ENCODE measurements at places on chromosomes 12 and 14. TPM values are rescaled to one million over a fixed set of nuclear protein-coding genes. Genes with fewer than 3 reads are reported as not detected.

Gene TMTC1
- total RNA-seq = not detected

Gene KLRC1
- total RNA-seq = not detected

Gene TRPV4
- total RNA-seq = not detected

Gene TAS2R46
- 2.3 TPM for total RNA-seq

Gene TCL1B
- not detected for total RNA-seq

Gene NRL
- total RNA-seq = 2.3 TPM

DNA sequence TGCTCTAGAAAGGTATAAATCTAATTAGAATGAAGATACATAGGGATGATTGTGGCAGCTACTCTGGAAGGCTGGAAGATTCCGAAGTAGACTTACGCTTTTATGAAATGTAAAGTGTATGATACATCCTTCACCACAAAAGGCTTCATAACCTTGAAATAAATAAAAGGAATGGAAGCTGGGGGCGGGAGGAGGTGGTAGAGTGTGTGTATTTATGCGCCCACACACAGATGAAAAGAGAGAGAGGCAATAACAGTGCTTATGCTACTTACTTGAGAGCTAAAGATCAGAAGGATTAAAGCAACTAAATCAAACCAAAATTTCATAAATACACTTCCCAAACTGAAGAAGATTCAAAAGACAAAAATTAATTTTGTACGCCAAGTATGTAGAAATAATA is 30.4 kb downstream of the CBX5 start:
- H3K36me3 ChIP-seq = no peaks in the 10 kb centered on the region
- no peak for DNase-seq
- no peaks in the 10 kb centered on the region for H3K4me1 ChIP-seq
- H3K27me3 ChIP-seq = no peaks in the 10 kb centered on the region
- H3K27ac ChIP-seq = no peak overlapping the region

- peak overlapping the region; percentile 64 for H3K27ac ChIP-seq
- DNase-seq = peak; percentile 1
- no peaks in the 10 kb centered on the region for H3K36me3 ChIP-seq
- H3K4me1 ChIP-seq = no peaks in the 10 kb centered on the region
- H3K27me3 ChIP-seq = no peaks in the 10 kb centered on the region
- peak overlapping the region; percentile 60 for H3K4me3 ChIP-seq
Observed at GRCh38 chr14:44963775-44964380, 1.9 kb downstream of the TOGARAM1 start.

- H3K27ac ChIP-seq = no peak overlapping the region
- DNase-seq = no peak
- H3K36me3 ChIP-seq = no peaks in the 10 kb centered on the region
- H3K27me3 ChIP-seq = no peaks in the 10 kb centered on the region
- H3K4me1 ChIP-seq = no peaks in the 10 kb centered on the region
- no peak overlapping the region for H3K4me3 ChIP-seq
Observed at GRCh38 chr12:86931714-86932113, 675.5 kb upstream of the MGAT4C start.

GRCh38 chr12:79086541-79087296 is 222.1 kb downstream of the SYT1 start:
- H3K36me3 ChIP-seq = no peaks in the 10 kb centered on the region
- no peak overlapping the region for H3K4me3 ChIP-seq
- H3K4me1 ChIP-seq = no peaks in the 10 kb centered on the region
- no peak overlapping the region for H3K27ac ChIP-seq
- no peaks in the 10 kb centered on the region for H3K27me3 ChIP-seq

DNA sequence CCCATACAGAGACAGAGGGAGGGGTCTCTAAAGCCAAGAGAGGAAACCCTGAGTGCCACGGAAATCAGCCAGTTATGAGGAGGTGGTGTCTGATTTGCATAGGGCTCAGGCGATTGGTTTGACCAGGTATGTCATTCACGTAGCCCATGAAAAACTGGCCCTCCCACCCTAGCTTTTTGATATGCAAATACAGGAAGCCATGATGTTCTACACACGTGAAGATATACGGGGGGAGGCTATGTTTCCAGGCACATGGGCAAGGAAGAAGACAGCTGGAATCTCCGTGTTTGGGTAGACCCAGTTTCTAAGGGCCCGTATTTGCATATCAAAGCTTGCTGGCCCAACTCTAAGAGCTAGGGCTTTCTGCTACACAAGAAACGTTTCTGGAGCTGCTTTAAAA is 717.8 kb upstream of the SEL1L start:
- H3K4me3 ChIP-seq = no peak overlapping the region
- no peaks in the 10 kb centered on the region for H3K27me3 ChIP-seq
- DNase-seq = no peak
- no peak overlapping the region for H3K27ac ChIP-seq
- no peaks in the 10 kb centered on the region for H3K36me3 ChIP-seq
- no peaks in the 10 kb centered on the region for H3K4me1 ChIP-seq

- H3K36me3 ChIP-seq = no peaks in the 10 kb centered on the region
- 0 out of 2 replicates have a peak, but pooled peaks cover 6% of the 10 kb centered on the region for H3K4me1 ChIP-seq
- no peak for DNase-seq
- H3K4me3 ChIP-seq = no peak overlapping the region
- no peaks in the 10 kb centered on the region for H3K27me3 ChIP-seq
Observed at GRCh38 chr12:89862511-89863445, 154.1 kb upstream of the ATP2B1 start.

DNA sequence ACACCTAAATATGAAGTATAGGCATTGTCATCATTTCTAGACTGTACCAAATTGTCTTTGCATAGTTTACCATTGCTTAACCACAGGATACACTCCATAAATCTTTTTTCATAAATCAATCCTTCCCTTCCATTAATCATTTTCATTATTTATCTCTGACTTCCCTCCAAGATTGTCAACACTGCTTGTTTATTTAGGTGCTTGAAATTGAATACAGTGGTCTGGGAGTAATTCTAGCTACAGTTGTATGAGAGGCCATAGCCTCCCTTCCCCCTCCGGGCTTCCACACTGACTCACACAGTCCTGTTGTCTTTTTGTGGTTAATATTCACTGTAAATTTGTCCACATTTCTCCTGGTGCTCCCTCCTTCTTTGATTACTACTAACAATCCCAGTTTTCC is 114.2 kb upstream of the ARID2 start:
- no peak overlapping the region for H3K4me3 ChIP-seq
- no peaks in the 10 kb centered on the region for H3K27me3 ChIP-seq
- H3K27ac ChIP-seq = no peak overlapping the region
- DNase-seq = no peak
- H3K36me3 ChIP-seq = no peaks in the 10 kb centered on the region

GRCh38 chr12:52805000-52805399 is 8.9 kb downstream of the KRT4 start:
- no peak overlapping the region for H3K27ac ChIP-seq
- no peaks in the 10 kb centered on the region for H3K27me3 ChIP-seq
- peaks cover 6% of the 10 kb centered on the region for H3K4me1 ChIP-seq
- H3K4me3 ChIP-seq = no peak overlapping the region
- H3K36me3 ChIP-seq = no peaks in the 10 kb centered on the region
- no peak for DNase-seq

GRCh38 chr14:90540437-90540836 is 143.6 kb downstream of the CALM1 start:
- no peak overlapping the region for H3K27ac ChIP-seq
- no peak overlapping the region for H3K4me3 ChIP-seq
- H3K4me1 ChIP-seq = no peaks in the 10 kb centered on the region

GRCh38 chr14:69153152-69153872 is 393 bp upstream of the DCAF5 start:
- peak overlapping the region; percentile 87 for H3K27ac ChIP-seq
- peak; percentile 59 for DNase-seq
- no peaks in the 10 kb centered on the region for H3K27me3 ChIP-seq
- H3K4me3 ChIP-seq = peak overlapping the region; percentile 87
- 0 out of 2 replicates have a peak, but pooled peaks cover 14% of the 10 kb centered on the region for H3K4me1 ChIP-seq

- no peaks in the 10 kb centered on the region for H3K4me1 ChIP-seq
- H3K27ac ChIP-seq = no peak overlapping the region
- H3K36me3 ChIP-seq = no peaks in the 10 kb centered on the region
- H3K4me3 ChIP-seq = no peak overlapping the region
- no peak for DNase-seq
Observed at GRCh38 chr12:99427104-99427503, 220.4 kb upstream of the GARIN6 start.

DNA sequence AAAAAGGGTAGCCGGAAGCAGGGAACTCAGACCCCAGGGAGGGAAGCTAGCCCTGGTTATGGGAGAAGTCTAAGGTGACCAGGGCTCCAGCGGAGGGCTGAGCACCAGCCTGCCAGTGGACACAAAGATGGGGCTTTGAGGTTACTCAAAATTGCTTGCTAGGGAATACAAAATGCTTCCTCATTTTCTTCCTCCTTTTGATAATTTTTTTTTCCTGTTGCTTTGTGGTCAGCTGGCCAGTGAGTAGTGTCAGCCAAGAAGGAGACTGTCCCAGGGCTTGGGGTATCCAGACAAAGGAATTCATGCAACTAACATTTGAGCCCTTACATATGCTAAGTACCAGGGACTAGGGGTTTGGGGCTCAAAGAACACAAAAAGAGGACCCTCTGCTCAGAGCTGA is 206.2 kb downstream of the PPM1H start:
- H3K27ac ChIP-seq = peak overlapping the region; percentile 87
- H3K4me3 ChIP-seq = no peak overlapping the region
- no peaks in the 10 kb centered on the region for H3K36me3 ChIP-seq
- H3K4me1 ChIP-seq = peaks cover 83% of the 10 kb centered on the region
- DNase-seq = no peak

GRCh38 chr12:100141666-100141997 is 1.0 kb downstream of the BLTP3B start:
- H3K36me3 ChIP-seq = no peaks in the 10 kb centered on the region
- H3K27ac ChIP-seq = peak overlapping the region; percentile 86
- no peak for DNase-seq
- peak overlapping the region; percentile 99 for H3K4me3 ChIP-seq
- H3K27me3 ChIP-seq = no peaks in the 10 kb centered on the region

DNA sequence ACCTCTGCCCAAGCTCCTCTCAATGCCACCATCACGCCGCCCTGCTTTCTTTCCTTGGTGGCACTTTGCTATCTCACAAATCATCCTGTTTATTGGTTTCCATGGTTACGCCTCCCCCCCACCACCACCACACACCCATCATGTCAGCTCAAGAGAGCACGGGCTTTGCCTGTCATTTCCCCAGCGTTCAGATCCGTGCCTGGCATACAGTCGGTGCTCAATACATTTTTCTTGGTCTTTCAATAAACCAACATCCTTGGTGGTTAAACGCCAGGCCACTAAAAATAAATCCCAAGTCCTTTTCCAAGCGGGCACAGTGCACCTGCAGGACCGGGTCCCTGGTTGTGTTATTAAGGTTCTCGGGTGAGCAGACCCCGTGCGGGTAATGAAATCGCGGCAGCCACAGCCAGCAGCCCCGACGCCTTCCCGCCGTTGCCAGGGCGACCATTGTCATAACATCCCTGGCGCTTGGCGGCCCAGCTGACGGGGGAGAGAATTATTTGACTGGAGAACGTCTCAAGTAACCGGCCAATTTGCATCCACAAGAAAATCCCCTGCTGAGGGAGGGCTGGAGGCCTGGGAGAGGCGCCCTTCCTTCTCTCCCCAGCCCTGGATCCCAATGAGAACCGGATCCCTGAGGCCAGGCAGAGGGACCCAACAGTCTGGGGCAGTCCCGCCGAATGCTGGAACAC is 92.9 kb downstream of the KSR2 start:
- H3K36me3 ChIP-seq = no peaks in the 10 kb centered on the region
- H3K4me3 ChIP-seq = no peak overlapping the region
- H3K27me3 ChIP-seq = no peaks in the 10 kb centered on the region

DNA sequence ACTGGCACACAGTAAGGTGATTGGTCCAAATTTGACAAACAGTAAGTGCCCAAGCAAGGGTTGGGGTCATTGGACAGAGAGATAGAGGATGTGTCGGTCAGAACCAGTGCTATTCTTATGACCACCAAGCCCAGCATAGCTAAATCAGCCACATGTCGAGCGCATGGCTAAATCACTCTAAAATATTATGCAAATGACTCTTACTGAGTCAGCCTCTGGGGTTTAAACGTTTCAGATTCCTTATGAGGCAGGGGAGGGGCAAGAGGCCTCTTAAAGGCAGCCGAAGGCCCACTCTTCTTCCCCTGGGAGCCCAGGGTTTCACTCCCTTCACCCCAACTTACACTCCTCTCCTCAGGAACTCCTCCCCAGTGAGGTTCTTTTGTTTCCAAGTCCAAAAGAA is 603 bp upstream of the ENDOU start:
- H3K27ac ChIP-seq = no peak overlapping the region
- H3K4me3 ChIP-seq = no peak overlapping the region
- peaks cover 17% of the 10 kb centered on the region for H3K4me1 ChIP-seq

DNA sequence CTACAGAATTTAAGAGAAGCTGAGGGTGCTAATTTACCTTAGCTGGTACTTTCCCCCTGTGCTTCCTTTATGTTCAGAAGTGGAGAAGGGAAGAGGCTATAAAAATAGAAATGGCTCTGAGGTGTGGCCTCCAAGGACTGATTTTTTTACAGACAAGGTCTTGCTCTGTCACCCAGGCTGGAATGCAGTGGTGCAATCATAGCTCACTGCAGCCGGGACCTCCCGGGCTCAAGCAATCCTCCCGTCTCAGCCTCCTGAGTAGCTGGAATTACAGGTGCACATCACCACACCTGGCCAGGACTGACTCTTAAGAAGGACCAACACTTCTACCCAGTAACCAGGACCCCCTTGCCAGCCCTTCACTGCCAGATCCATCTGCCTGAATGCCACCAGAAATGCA is 23.9 kb upstream of the NAP1L1 start:
- no peak overlapping the region for H3K4me3 ChIP-seq
- no peak overlapping the region for H3K27ac ChIP-seq
- H3K27me3 ChIP-seq = no peaks in the 10 kb centered on the region
- H3K36me3 ChIP-seq = no peaks in the 10 kb centered on the region
